ENCODE measurements at places on chromosomes 6 and 20. TPM values are rescaled to one million over a fixed set of nuclear protein-coding genes. Genes with fewer than 3 reads are reported as not detected.

- no peak for DNase-seq
Measured at GRCh38 chr6:83403191-83403590, 27.7 kb downstream of the ME1 start.

- DNase-seq: no peak
Measured at GRCh38 chr20:8254911-8255582, 123.0 kb downstream of the PLCB1 start.

DNA sequence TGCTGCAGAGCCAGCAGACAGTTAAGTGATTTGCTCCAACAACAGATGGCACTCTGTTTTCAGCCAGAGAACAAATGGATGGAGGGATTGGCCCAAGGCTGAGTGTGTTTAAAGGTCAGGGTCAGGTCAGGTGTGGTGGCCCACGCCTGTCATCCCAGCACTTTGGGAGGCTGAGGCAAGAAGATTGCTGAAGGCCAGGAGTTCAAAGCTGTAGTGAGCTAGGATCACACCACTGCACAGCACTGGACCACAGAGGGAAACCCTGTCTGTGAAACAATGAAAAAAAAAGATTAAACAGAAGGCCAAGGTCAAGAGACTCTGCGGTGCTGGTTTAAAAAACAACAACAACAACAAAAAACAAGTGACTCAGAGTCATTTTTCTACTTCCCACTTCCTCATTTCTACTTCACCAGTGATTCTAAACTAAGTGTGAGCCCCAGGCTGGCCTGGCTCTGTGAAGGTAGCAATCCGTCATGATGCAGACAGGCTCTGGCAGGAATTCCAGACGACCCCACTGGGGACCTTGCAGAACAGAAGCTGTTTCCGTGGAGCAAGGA lies 42.5 kb upstream of the ARMC2 start:
- no peak for DNase-seq

DNA sequence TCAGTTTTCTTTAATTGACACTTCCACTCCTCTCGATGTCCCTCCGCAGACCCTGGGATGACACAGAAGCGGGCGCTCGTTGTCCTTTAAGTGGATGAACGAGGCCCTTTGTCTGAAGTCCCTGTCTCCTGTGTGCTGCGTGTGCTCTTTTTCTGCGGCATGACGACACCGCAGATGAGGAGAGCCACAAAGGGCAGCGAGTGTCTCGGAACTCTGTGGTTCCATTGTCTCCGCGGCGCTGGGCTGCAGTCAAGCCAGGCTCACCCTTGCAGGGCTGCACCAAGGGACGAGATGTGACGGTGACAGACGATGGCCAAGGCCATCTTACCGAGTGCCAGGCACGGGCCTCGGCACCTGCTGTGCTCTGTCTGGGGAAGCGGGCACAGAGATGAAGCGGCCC lies 10.6 kb downstream of the PRR18 start:
- DNase-seq: no peak

C6orf58 gene
- not detected for total RNA-seq

LINC00237 gene
- not detected for total RNA-seq

GPR63 gene
- 1.7 TPM for total RNA-seq

GRCh38 chr6:103672169-103672568 lies 1187.5 kb downstream of the HACE1 start:
- no peak for DNase-seq

DNA sequence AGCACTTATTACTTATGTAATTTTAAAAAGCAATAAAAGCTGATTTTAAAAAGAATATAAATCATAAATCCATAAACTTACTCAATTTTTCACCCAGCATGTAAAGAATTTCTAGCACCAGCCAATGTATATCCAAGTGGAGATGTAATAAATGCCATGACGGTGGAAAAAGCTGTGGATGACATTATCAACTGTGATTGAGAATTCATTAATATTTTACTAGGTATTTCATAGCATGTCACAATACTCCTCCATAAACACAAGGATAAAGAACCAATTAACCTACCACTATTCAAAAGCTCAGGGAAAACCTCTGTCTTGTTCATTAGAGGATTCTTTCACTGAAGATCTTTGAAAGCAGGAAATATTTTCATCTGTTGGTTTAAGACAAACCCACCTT lies 13.2 kb downstream of the MMS22L start:
- no peak for DNase-seq

- DNase-seq: no peak
Measured at GRCh38 chr6:6058054-6058444, 51.3 kb upstream of the NRN1 start.

GRCh38 chr6:15493437-15494168 lies 169.2 kb downstream of the DTNBP1 start:
- no peak for DNase-seq
